ENCODE measurements at places on chromosomes 7 and 10.

- DNase-seq: peak; percentile 59
These were observed 245.5 kb downstream of the FOXP2 start for GRCh38 chr7:114660126-114660486.

DNA sequence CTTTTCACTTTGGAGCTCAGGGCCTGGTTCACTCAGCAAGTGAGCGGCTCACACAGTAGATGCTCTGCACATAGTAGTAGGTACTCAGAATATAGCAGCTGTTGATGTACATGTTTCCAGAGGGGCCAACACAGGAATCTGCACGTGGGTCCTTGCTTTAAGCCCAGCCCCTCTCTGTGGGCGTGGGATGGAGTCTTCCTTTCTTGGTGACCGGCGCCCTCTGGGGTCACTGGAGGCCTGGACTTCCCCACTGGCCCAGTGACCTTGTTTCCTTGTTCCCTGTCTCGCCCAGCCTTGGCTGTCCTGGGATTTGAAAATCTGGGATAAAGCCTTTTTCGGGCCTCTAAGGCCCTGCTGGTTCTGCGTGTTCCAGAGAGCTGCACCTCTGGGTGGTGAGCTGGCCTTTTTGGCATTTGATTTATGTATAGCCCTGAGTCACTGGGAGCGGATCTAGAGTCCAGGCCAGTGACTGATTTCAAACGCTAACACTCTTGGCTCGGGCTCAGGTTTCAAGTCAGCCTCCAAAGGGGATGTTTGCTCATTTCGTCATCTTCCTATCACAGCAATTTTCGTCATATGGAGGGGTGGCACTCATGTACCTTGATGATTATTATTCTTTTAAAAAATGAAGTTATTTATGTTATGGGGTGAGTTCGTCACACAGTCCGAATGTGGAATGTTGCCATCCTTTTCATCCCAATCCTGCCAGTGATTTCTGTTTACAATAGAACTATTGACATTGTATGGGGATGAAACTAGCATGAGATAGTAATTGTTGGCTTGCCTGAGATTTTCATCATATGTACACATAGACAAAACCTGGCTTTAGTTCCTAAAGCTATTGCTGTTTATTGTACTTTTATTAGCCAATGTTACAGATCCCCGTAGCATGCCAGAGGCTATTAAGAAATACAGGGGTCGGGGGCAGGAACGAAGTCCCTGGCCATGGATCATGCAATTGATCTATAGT is 65.5 kb downstream of the CUX1 start:
- DNase-seq: peak; percentile 73

DNA sequence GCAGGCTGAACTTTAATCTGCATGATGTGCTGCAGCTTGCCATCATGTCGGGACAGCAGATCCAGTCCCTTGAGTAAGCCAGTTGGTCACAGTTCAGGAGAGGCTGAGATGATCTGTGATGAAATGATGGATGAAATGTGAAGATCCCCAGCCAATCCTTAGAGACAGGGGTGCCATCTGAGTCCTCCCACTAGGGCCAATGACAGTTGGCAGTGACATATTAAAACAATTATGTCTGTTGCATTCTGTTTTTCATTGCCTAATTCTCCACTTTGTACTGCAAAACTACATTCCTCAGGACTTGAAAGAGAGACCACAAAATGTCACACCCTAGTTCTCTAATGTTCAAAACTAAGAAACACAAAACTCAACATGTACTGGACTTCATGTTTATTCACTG is 66.3 kb upstream of the CAV2 start:
- DNase-seq: no peak

- no peak for DNase-seq
These were observed 29.8 kb downstream of the NDUFB2 start for GRCh38 chr7:140726281-140726680.

DNA sequence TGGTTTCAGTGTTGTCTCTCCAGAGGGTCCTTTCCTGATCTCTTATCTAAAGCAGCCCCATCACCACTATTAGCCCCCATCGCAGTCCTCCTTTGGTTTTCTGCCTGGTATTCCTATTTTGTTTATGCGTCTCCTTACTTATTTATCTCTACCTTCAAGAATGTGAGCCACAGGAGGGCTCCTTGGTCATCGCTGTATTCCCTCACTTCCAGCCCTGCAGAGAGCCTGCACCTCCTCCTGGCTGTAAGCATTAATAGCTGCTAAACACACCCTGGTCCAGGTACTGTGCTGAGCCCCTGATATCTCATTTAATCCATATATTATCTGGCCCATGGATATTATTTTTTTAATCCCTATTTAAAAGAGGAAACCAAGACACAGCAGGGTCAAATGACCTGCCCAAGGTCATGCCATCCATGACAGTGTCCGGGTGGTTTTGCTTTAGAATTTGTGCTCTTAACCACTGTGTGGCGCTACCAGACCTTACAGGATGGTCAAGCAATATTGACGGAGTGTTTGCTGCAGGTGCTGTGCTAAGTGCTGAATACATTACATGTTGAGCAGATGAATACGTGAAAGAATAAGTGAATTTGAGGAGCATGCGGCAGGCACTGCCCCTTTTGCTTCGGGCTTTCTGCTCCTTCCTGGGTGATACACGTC is 227.2 kb downstream of the ADAM12 start:
- no peak for DNase-seq

GRCh38 chr10:26436848-26437247 is 1.3 kb upstream of the APBB1IP start:
- no peak for DNase-seq

DNA sequence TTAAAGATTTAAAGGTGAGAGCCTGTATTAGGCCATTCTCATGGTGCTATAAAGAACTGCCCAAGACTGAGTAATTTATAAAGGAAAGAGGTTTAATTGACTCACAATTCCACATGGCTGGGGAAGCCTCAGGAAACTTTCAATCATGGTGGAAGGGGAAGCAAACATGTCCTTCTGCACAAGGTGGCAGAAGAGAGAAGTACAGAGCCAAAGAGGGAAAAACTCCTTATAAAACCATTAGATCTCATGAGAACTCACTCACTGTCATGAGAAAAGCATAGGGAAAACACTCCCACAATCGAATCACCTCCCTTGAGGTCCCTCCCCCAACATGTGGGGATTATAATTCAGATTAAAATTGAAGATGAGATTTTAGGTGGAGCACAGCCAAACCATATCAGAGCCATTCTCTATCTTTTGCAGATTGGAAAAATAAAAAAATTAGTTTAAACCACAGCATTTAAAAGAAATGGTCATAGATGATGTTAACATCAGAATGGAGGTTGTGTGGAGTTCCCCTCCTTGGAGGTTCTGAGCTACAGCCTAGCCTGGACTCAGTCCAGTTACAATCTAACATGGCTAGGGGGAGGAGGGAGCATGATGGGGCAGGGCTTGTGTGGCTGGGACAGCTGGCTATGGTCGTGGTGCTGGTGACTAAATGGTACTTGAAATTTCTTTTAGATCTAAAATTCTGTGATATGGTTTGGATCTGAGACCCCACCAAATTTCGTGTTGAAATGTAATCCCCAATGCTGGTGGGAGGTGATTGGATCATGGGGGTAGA is 33.1 kb downstream of the GSTO2 start:
- DNase-seq: no peak

DNA sequence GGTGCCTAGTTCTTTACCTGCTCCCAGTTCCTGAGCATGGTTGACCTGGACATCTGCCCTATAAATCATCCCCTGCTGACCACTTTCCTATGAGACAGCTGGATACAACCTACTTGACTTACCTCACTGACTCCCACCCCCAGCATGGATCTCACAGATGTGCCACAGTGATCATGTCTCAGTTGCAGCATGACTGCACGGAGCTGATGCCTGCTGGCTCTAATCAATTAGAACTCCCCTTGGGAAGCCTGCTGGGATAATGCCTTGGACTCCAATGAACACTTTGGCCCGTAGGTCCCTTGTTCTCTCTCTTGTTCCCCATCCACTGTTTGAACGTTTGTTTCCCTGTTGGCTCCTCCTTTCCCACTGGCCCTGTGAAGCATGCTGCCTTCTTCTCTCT is 271.2 kb upstream of the IGFBP3 start:
- peak; percentile 69 for DNase-seq

- DNase-seq: no peak
These were observed 85.4 kb upstream of the SLC13A1 start for GRCh38 chr7:123285076-123285700.

- DNase-seq: no peak
These were observed 39.8 kb downstream of the FOXL3 start for GRCh38 chr7:329691-330281.

- DNase-seq: peak; percentile 6
These were observed 3.3 kb downstream of the FBH1 start for GRCh38 chr10:5893321-5893720.

- DNase-seq: no peak
These were observed 317.3 kb upstream of the SHH start for GRCh38 chr7:156129522-156129921.

- DNase-seq: no peak
These were observed 58.9 kb downstream of the HIPK2 start for GRCh38 chr7:139718859-139719258.

- no peak for DNase-seq
These were observed 8.4 kb downstream of the C10orf105 start for GRCh38 chr10:71711052-71711623.

- DNase-seq: no peak
These were observed 13.9 kb upstream of the DNAJC1 start for GRCh38 chr10:22017283-22018020.

- DNase-seq: peak; percentile 63
These were observed 1.2 kb downstream of the RARRES2 start for GRCh38 chr7:150340024-150340749.

DNA sequence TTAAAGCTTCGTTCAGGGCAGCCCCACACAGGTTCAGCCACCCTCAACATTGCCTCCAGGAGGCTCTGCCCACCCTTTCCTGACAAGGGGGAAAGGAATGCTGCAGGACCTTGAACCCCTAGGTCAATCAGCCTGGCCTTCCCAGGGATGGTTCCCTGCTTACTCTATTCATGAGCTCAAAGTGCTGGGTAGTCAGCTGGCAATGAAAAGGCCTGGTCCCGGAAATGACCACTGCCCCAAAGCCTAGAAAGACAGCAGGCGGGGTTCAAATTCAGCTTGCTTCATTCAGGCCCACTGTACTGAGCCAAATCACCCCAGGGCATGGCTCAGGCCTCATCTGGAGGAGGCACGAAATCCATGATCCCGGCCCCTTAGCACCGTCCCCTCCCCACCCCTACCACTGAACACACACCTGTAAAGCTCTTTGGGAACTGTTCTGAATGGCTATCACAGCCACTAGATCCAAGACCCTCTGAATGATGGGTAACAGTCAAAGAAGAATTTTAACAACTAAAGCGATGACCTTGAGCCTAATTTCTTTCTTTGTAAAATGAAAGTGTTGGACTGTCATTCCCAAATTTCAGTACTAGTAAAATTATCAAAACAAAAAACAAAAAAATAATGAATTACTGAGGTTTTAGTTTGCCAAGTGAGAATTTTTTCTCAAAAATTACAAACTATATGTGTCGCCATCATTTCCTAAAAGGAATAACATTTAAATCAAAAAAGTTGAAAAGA is 1.0 kb downstream of the URGCP start:
- peak; percentile 21 for DNase-seq

DNA sequence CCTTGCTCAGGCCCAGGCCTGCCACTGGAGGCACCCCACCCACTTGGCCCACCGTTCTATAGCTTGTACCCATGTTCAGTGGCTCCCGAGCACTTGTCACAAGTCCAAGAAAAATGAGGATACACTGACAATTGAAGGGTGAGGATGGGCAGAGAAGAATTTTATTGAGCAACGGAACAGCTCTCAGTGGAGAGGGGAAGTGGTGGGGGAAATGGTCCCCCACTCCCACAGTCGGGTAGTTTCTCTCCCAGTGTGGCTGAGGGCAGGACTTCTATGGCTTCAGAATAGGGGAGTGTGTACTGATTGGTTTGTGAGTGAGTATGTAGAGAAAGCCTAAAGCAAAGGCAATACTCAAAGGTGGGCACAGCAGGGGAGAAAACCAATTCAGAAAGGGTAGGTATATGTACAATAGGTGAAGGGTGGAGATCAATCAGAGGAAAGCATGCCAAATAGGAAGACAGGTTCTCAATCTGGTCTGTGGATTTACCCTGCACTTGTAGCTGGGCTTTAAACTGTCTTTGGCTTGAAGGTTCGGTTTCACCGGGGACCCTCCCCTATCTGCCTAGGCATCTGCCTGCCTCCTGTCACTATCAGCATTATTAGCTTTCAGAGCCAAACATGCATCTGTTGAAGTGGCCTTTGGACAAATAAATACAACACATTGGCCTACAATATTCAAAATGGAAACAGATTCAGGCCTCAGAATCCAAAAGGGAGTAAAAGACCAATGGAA is 8.9 kb upstream of the TSPAN13 start:
- no peak for DNase-seq

- no peak for DNase-seq
These were observed 2.3 kb upstream of the VENTX start for GRCh38 chr10:133235265-133235855.

GRCh38 chr10:21159669-21160068 is 262.6 kb upstream of the NEBL start:
- no peak for DNase-seq

DNA sequence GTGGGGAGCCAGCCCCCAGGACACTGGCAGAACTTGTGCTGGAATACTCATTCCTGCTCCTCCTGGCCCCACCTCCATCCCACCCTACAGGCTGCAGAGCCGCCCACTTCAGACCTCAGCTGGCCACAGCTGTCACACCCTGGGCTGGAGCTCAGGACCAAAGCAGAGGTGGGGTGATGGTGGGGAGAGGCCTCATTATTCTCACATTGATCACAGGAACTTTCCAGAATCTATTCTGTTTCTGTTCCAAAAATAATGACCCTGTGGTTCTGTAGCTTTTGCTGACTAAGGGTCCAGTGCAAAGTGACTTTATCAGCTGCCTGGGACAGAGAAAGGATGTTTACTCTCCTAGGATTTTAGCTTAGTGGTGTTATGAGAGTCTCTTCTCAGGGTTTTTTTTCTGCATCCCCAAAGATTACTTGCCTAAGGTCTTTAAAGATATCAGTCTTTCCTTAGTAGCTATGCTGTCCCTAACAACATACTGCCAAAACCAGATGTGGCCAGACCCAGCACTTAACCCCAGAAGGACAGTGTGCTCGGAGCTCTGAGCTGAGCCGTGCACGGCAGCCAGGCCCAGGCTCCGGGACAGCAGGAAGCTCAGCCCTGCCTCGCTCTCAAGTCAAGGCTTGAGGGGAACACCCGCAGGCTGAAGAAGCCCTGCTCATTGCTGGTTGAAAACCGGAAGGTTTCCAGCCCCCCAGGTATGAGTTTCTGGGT is 223.3 kb downstream of the MLLT10 start:
- DNase-seq: peak; percentile 31

DNA sequence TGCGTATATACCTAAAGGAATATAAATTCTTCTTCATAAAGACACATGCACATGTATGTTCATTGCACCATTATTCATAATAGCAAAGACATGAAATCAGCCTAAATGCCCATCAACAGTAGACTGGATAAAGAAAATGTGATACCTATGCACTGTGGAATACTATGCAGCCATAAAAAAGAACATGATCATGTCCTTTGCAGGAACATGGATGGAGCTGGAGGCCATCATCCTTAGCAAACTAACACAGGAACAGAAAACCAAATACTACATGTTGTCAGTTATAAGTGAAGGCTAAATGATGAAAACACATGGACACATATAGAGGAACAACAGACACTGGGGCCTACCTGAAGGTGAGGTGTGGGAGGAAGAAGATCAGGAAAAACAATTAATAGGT is 48.7 kb downstream of the GPR37 start:
- no peak for DNase-seq

Data from eye (tissue), 1 donor.